Activated T-helper 17 cell treated with anti-CD3 and anti-CD28 coated beads, Interleukin-2, amount 50 U/mL, for 72 hours (primary cell): ENCODE measurements at places on chromosomes 6 and 20.

- no peak overlapping the region for H3K27ac ChIP-seq
- no peaks in the 10 kb centered on the region for H3K36me3 ChIP-seq
- H3K4me1 ChIP-seq: peaks cover 6% of the 10 kb centered on the region
- no peaks in the 10 kb centered on the region for H3K27me3 ChIP-seq
- no peak for ATAC-seq
Measured at GRCh38 chr6:25448965-25449538, 169.9 kb downstream of the CARMIL1 start.

DNA sequence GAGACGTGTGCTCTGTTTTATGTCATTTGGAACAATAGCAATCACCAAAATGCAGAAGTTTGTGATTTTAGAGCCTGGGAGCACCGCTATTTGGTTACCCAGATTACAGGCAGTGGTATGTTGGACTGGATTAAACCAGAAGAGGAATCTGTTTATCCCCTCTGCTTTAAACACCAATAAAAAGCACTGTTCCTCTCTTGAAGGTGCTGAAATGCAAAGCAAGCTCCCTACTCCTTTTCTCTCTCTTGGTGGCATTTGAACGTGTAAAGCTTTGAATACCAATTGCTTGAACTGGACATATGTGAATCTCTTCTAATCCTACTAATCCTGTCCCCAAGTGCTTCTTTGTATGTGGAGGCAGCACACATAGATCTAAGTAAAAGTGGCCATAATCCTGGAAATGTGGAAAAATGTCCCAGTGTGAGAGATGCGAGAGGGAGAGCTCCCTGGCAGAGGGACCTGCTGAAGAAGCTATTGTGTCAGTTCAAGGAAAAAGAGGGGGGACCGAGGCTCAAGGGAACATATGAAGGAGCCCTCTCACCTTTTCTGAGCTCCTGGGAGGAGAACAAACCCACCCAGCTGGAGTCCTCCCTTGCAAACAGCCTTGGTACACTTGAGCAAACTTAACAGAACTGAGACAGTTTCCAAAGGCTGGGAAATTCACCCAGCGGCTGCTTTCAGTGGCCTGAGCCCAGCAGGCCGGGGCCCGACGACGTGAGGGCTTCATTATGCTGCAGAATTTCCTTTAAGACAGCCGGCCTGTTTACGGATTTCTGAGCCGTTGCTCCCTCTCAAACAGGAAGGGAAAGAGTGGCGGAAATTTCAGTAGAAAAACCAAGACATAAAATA, 18.8 kb upstream of the OLIG3 start:
- H3K27ac ChIP-seq: no peak overlapping the region
- H3K4me1 ChIP-seq: peaks cover 4% of the 10 kb centered on the region
- H3K27me3 ChIP-seq: peaks cover 72% of the 10 kb centered on the region
- no peak for ATAC-seq

- no peak overlapping the region for H3K4me3 ChIP-seq
- no peak for ATAC-seq
- no peak overlapping the region for H3K27ac ChIP-seq
- no peaks in the 10 kb centered on the region for H3K27me3 ChIP-seq
- H3K4me1 ChIP-seq: no peaks in the 10 kb centered on the region
Measured at GRCh38 chr20:22794200-22794599, 209.8 kb upstream of the FOXA2 start.

GRCh38 chr20:25508083-25508770, 77.1 kb downstream of the NINL start:
- no peak for ATAC-seq
- peaks cover 20% of the 10 kb centered on the region for H3K36me3 ChIP-seq
- H3K4me3 ChIP-seq: no peak overlapping the region
- no peaks in the 10 kb centered on the region for H3K27me3 ChIP-seq
- H3K27ac ChIP-seq: no peak overlapping the region

DNA sequence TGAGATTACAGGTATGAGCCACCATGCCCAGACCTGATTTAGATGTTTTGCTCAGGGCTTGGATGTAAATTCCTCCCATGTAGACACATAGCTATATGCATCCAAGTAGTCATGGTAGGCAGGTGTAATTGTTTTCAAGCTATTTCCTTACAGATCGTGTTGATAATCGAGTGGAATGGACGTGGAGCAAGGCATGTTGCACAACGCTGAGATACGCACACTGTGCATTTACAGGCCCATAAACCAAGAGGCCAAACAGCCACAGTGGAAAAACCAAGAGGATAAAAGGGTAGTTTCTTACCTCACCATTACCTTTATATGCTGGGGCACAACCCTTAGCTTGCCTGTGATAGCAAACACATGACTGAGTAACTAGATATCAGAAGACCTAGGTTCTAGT, 51.0 kb upstream of the ADGRF1 start:
- no peaks in the 10 kb centered on the region for H3K4me1 ChIP-seq
- no peak overlapping the region for H3K27ac ChIP-seq
- H3K27me3 ChIP-seq: no peaks in the 10 kb centered on the region
- no peak overlapping the region for H3K4me3 ChIP-seq
- no peaks in the 10 kb centered on the region for H3K36me3 ChIP-seq

DNA sequence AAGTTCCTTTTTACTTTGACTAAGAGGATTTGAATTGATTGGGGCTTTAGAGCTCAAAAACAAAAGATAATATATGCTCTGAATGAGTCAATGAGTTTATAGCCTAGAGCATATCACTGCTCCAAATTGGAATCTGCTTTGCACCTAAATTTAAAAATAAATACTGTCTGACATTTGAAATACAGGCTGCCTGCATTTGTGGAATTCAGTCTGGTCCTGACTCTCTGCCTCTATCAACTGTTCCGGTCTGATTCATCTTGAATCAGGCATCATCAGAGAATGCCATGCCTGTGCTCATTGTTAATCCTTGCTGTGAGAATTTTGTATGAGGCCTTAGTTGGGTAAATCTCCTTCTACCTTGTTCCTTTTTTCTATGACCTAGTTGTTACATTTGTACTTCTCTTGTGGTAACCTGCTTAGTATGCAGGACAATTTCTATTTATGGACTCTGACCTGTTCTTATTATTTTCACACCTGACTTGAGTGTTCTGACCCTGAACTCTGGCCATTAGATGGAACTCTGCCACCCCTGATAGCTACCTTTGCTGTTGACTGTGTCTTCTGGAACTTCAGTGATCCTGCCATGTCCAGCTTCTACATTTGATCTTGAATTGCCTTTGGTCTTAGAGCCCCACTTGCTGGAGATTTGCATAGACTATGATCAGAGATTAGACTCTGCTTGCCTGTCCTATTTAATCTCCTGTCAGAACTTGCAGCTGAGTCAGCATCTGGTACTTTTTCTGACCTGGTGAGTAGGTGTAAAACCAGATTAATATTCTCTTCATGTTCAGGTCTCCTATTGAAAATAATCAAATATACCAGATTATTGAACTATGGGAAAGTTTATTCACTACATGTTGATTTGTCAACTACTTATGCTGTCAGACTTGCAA, 442.7 kb upstream of the HS3ST5 start:
- H3K27me3 ChIP-seq: no peaks in the 10 kb centered on the region
- no peak overlapping the region for H3K4me3 ChIP-seq
- H3K27ac ChIP-seq: no peak overlapping the region
- H3K36me3 ChIP-seq: no peaks in the 10 kb centered on the region
- no peak for ATAC-seq
- no peaks in the 10 kb centered on the region for H3K4me1 ChIP-seq

DNA sequence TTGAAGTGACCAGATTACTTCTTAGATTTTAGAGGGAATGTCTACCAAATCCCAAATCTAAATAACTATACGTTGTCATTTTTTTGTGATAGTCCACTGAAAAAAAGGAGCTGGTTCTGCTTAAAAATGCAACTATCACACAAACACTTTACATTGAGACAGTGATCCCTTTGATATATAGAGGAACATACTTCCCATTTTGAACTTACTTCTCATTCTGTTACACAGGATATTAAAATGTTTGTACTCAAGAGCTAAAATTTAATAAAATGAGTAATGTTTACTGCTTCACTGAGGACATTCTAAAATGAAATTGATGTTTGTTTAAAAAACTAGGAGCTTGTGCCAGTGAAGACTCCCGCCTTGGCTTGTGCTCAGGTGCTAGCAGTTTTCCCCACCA, 174.1 kb downstream of the CARMIL1 start:
- H3K27ac ChIP-seq: no peak overlapping the region
- H3K4me3 ChIP-seq: no peak overlapping the region
- no peak for ATAC-seq
- H3K36me3 ChIP-seq: no peaks in the 10 kb centered on the region

DNA sequence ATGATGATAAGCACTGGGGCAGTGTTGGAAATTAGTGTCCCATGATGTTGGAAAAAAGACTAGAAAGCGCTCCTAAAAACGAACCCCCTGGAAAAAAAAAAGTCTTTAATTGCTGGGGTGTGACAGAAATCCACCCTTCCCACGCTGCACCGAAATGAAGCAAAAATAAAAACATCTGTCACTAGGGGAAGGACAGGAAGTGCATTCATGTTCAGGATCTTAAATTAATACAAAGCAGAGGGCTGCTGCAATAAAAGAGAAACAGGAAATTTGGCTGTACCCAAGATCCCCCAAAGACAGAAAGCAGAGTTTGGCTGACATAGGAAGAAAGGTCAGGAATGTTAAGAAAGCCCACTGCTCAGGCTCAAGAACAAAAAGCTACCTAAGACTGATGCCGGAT, 333.9 kb downstream of the TBC1D32 start:
- no peak overlapping the region for H3K4me3 ChIP-seq
- H3K36me3 ChIP-seq: no peaks in the 10 kb centered on the region
- no peaks in the 10 kb centered on the region for H3K27me3 ChIP-seq
- H3K4me1 ChIP-seq: no peaks in the 10 kb centered on the region
- ATAC-seq: no peak

DNA sequence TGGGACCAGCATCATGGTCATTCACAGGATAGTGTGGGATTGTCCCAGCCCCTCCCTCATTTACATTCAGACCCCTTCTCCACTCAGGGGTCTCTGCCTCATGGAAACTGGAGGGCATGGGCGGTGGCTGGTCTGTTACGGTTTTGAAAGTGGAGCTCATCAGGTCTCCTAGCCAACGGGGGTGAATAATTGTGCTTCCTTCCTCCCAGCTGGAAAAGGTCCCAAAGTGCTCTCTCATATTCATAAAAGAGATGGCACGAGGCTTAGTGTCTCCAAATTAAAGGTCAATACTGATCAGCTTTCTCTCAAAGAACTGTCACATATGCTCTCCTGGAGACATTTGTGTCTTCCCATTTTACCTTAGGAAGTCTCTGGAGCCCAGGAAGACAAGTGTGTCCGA, 19.9 kb downstream of the JARID2 start:
- no peak for ATAC-seq
- H3K27me3 ChIP-seq: no peaks in the 10 kb centered on the region
- peaks cover 97% of the 10 kb centered on the region for H3K36me3 ChIP-seq
- H3K27ac ChIP-seq: peak overlapping the region; percentile 60
- H3K4me1 ChIP-seq: peaks cover 65% of the 10 kb centered on the region
- peak overlapping the region; percentile 57 for H3K4me3 ChIP-seq

GRCh38 chr6:26457264-26457805, 420 bp upstream of the BTN2A1 start:
- peak; percentile 39 for ATAC-seq
- no peaks in the 10 kb centered on the region for H3K27me3 ChIP-seq
- peak overlapping the region; percentile 98 for H3K4me3 ChIP-seq
- peaks cover 54% of the 10 kb centered on the region for H3K36me3 ChIP-seq
- peaks cover 41% of the 10 kb centered on the region for H3K4me1 ChIP-seq

DNA sequence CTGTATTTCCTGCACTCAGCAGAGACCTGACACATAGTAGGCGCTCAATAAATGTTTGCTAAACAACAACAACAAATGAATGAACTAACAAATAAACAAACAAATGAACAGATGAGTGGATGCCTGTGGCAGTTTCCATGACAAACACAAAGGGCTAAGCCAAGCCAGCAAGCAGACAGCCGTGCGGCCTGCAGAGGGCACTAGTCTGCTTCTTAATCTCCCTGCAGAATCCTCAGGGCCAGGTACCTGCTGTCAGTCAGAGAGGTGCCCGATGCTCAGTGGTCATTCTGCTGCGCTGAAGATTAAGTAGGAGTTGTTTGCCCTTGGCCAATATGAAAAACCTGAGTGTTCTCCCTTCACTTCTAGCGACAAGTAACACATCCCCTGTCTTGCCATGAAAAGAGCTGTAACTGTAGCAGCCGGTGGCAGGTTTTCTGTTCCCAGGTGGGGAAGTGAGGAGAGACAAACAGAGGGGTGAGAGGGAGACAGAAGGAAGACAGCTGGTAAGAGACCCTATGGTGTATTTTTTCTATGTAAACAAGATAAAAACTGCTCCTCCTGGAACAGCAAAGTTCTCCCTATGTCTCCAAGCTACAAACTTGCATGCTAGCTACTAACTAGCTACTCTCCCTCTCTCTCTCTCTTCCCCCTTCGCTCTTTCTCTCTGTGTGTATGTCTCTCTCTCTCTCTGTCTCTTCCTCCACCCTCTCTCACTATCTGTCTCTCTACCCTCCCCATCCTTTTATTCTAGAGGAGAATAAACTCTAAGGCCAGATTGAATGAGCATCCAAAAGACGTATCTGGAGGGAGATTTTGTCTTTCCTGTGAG, at the start of gene MC3R:
Gene MC3R (plus strand): TSS at position 779 of the 829 bp plus-strand sequence. CDS start 112 bp downstream, outside the sequence.
- no peak within 1 kb of the TSS for H3K4me3 ChIP-seq
- H3K4me1 ChIP-seq: no peaks in the 10 kb centered on the region
- H3K27me3 ChIP-seq: peaks cover 43% of the 10 kb centered on the region
- peak; percentile 55 for ATAC-seq
- H3K27ac ChIP-seq: no peak within 1 kb of the TSS

GRCh38 chr6:69632932-69633331, 163.9 kb downstream of the LMBRD1 start:
- peak; percentile 18 for ATAC-seq
- peaks cover 9% of the 10 kb centered on the region for H3K4me1 ChIP-seq
- no peak overlapping the region for H3K4me3 ChIP-seq

GRCh38 chr20:38131588-38132121, 33.4 kb downstream of the TGM2 start:
- no peak for ATAC-seq
- no peaks in the 10 kb centered on the region for H3K27me3 ChIP-seq
- H3K4me3 ChIP-seq: no peak overlapping the region
- no peak overlapping the region for H3K27ac ChIP-seq

GRCh38 chr6:110617057-110617456, 140.6 kb upstream of the SLC22A16 start:
- peaks cover 8% of the 10 kb centered on the region for H3K4me1 ChIP-seq
- H3K36me3 ChIP-seq: peaks cover 74% of the 10 kb centered on the region
- no peak for ATAC-seq
- H3K27me3 ChIP-seq: no peaks in the 10 kb centered on the region

DNA sequence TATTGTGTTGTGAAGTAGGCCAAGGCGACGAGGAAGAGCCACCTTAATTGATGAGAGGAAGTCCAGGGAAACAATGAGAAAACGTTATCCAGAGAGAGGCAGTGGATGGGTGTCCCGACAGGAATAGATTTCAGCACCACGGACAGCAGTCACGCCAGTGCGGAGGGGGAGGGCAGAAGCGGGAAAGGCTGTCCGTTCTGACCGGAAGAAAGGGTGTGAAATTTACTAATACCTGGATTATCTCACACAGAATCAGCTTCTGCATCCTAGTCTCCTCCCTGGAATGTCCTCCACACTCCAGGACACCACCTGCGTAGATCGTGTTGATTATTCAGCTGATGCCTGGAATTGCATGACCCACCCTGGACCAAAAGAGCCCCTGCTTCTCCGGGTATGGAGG, 7.4 kb upstream of the BPIFA3 start:
- H3K4me3 ChIP-seq: no peak overlapping the region
- no peaks in the 10 kb centered on the region for H3K36me3 ChIP-seq
- ATAC-seq: no peak
- peaks cover 4% of the 10 kb centered on the region for H3K4me1 ChIP-seq

- peaks cover 5% of the 10 kb centered on the region for H3K36me3 ChIP-seq
- ATAC-seq: no peak
Measured at GRCh38 chr6:107386340-107386739, 73.0 kb downstream of the PDSS2 start.
